ENCODE measurements at places on chromosomes 6 and 20. TPM values are rescaled to one million over a fixed set of nuclear protein-coding genes. Genes with fewer than 3 reads are reported as not detected.

Gene KDM1B
- 12.2 TPM for total RNA-seq

- no peak for DNase-seq
Observed at GRCh38 chr20:9632991-9633390, 118.6 kb downstream of the LAMP5 start.

Gene SMPDL3A
- total RNA-seq = 0.35 TPM

Gene RSPO4
- total RNA-seq = not detected

DNA sequence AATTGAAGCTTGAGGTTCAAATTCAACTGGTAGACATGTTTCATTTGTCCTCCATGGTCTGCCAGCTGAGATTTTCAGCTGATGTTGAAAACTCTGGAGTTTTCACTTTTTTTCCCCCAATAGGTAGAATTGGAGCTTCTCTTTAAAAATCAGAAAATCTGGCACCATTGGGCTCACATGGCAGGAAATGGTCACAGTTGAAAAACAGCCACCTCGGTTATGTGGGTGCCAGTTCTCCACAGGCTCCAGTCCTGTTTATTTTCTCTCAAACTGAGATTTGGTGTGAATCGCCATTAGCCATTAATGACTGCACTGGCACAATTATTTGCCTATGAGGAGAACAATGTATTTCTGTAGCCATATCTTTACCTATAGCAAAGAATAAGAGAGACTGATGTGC, 171.4 kb upstream of the TFAP2D start:
- no peak for DNase-seq

Gene KHDC1L
- not detected for total RNA-seq

Gene CEBPB
- 111 TPM for total RNA-seq

Data from activated T-cell treated with anti-CD3 and anti-CD28 coated beads, Interleukin-2, amount 50 U/mL, for 72 hours (primary cell).